Dorsolateral prefrontal cortex (tissue), 122 donors: ENCODE measurements at places on chromosomes 3 and 15. TPM values are rescaled to one million over a fixed set of nuclear protein-coding genes. Genes with fewer than 3 reads are reported as not detected.

The LSAMP gene
- total RNA-seq = 206 TPM

The IL5RA gene
- not detected for total RNA-seq

The LOXL1 gene
- 5.4 TPM for total RNA-seq

The XYLB gene
- total RNA-seq = 9.2 TPM

The FANCD2OS gene
- total RNA-seq = not detected

The GOLGA8H gene
- total RNA-seq = 2.1 TPM

The UNC13C gene
- total RNA-seq = 42.5 TPM

The POPDC2 gene
- 1.1 TPM for total RNA-seq

The ABHD17C gene
- total RNA-seq = 23.0 TPM

The FAM3D gene
- total RNA-seq = not detected

The ADGRG7 gene
- total RNA-seq = not detected

The C3orf22 gene
- not detected for total RNA-seq

The TFG gene
- total RNA-seq = 59.0 TPM

The TM4SF18 gene
- 10.0 TPM for total RNA-seq

The CCDC32 gene
- total RNA-seq = 31.1 TPM

The DLEC1 gene
- total RNA-seq = 4.4 TPM

The P2RY13 gene
- total RNA-seq = 0.61 TPM

The EXD1 gene
- 1.1 TPM for total RNA-seq

The SELENOS gene
- 29.4 TPM for total RNA-seq

The FAM81A gene
- total RNA-seq = 57.6 TPM

The SCG5 gene
- 286 TPM for total RNA-seq

The SLC28A2 gene
- total RNA-seq = not detected

The LRRC49 gene
- total RNA-seq = 48.3 TPM

The PCSK6 gene
- total RNA-seq = 51.5 TPM

The RYR3 gene
- total RNA-seq = 26.3 TPM

The TEX9 gene
- total RNA-seq = 6.9 TPM

The BTLA gene
- total RNA-seq = 0.36 TPM

The TEX55 gene
- not detected for total RNA-seq

The DRD3 gene
- total RNA-seq = not detected

The IQCH gene
- total RNA-seq = 6.6 TPM

The EPM2AIP1 gene
- total RNA-seq = 52.7 TPM

The DNAJB11 gene
- 20.9 TPM for total RNA-seq

The TM4SF4 gene
- not detected for total RNA-seq

The DZIP1L gene
- 11.3 TPM for total RNA-seq

The GOLIM4 gene
- total RNA-seq = 43.4 TPM

The CHAC1 gene
- total RNA-seq = 10.2 TPM

The QTRT2 gene
- 17.4 TPM for total RNA-seq

The STAB1 gene
- 19.7 TPM for total RNA-seq

The CRYGS gene
- 5.1 TPM for total RNA-seq

The BCL2A1 gene
- 1.8 TPM for total RNA-seq

The MINAR1 gene
- total RNA-seq = 4.6 TPM

The BFSP2 gene
- not detected for total RNA-seq

The TICRR gene
- total RNA-seq = 0.72 TPM
